Right renal cortex interstitium (tissue), 3 donors: ENCODE measurements at places on chromosomes 7 and 10. TPM values are rescaled to one million over a fixed set of nuclear protein-coding genes. Genes with fewer than 3 reads are reported as not detected.

- no peak for DNase-seq
These were observed 126.2 kb downstream of the MICU1 start for GRCh38 chr10:72499701-72500100.

GRCh38 chr7:97107192-97107800 lies 10.2 kb upstream of the SDHAF3 start:
- DNase-seq, result no peak

- DNase-seq, result no peak
These were observed 307.2 kb downstream of the HGF start for GRCh38 chr7:81462672-81463071.

DNA sequence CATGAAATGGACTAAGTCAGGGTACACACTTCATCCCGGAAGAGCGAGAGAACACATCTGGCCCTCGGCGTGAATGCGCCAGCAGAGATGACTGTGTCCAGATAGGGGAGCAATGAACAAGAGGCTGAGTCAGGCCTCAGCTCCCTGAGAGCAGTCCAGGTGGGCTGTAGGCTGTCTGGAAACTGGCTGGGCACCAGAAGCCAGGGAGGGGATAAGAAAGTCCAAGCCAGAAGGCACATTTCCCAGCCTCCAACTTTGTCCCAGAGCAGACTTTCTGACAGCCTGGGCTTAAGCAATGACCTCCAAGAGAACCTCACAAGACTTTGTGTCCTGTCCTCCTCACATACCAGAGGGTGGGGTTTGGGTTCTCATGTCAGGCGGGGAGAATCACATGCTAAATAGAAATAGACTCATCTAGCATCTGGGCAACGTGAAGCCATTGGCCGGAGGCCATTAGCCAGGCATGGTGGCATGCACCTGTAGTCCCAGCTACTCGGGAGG lies 157.2 kb downstream of the ARHGAP12 start:
- no peak for DNase-seq

GRCh38 chr7:2512179-2512661 lies 7.4 kb upstream of the LFNG start:
- no peak for DNase-seq

DNA sequence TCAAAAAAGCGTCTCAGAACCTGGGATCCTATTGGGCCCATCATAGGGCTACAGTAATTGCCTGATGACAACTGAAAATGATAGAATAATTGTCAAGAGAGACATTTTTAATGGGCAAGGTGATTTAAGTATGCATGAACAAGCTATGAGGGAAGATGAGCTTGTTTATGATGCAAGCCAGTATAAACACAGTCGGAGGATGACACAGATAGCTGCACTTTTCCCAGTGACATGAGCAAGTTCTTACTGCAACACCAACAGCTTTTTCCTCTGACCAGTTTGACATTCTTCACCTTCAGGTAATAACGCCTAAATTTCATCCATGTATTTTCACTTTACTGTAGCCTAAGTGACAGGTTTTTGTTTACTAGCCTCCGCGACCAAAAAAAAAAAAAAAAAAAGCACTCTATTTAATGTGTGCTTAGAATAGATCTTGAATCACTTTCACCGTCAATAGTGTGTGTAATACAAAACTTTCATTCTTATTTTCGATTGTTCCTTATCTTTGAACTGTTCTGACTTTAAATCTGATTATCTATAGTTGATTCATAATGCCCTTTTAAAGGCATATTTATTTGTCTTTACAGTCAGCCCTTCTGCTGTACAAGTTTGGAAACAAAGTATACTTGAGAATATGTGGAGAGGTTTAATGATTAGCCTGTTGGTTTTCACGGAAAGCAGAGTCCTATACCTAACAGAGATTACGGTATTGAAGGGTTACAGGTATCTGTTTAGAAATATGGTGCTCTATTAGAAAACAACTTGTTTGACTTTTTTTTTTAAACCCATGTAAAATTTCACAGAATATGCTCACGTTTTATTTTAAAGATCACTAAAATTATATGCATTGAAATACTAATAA lies 1.7 kb downstream of the FOXP2 start:
- no peak for DNase-seq

- DNase-seq, result no peak
These were observed 8.3 kb downstream of the ALKBH4 start for GRCh38 chr7:102456327-102456726.

DNA sequence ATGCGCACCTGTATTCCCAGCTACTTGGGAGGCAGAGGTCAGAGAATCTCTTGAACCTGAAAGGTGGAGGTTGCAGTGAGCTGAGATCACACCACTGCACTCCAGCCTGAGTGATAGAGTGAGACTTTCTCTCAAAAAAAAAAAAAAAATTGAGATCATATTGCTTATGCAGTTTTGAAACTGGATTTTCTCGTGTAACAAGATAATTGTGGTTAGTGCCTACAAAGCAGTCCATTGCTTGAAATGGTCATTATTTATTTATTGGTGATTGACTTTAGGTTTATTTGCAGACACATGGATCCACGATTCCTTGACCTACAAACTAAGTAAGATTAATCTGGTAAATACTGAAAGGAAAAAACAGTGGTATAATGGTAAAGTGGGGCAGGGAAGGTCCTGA lies 149.8 kb downstream of the TAX1BP1 start:
- no peak for DNase-seq

- DNase-seq, result no peak
These were observed 12.1 kb downstream of the BMPR1A start for GRCh38 chr10:86768412-86769062.

DNA sequence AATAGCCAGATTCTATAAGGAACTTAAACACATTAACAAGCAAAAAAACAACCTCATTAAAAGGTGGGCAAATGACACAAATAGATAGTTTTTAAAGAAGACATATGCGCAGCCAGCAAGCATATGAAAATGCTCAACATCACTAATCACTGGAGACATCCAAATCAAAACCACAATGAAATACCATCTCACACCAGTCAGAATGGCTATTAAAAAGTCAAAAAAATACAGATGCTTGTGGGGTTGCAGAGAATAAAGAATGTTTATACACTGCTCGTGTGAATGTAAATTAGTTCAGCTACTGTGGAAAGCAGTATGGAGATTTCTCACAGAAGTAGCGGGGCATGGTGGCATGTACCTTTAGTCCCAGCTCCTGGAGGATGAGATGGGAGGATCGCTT lies 164.0 kb downstream of the CHRM2 start:
- DNase-seq, result no peak

DNA sequence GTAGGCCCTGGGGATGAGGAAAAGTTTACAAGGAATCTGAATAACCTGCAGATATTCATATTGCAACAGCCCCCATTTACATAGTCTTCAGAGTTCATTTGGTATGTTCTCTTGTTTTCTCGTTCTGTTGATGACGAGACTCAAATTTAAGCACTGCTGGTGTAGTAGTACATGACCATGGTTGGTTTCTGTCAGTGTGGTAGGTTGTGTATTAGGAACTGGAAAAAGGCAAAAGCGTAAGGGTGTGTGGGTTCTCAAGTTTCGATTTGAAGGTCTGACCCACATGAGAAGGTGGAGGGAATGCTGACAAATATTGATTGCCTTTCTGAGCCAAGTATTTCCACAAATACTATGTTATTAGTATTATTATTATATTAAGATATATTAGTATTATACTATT lies 151.7 kb downstream of the AUTS2 start:
- no peak for DNase-seq

The FGFR2 gene
- polyA plus RNA-seq, result 102 TPM

The KRIT1 gene
- polyA plus RNA-seq, result 44.5 TPM

The PNLIPRP1 gene
- polyA plus RNA-seq, result not detected

The EGR2 gene
- polyA plus RNA-seq, result 13.8 TPM

The ADAM12 gene
- polyA plus RNA-seq, result 26.1 TPM

The PIP4K2A gene
- 28.9 TPM for polyA plus RNA-seq
